Fibroblast of skin of right biceps (primary cell): ENCODE measurements at places on chromosomes 6 and 20.

DNA sequence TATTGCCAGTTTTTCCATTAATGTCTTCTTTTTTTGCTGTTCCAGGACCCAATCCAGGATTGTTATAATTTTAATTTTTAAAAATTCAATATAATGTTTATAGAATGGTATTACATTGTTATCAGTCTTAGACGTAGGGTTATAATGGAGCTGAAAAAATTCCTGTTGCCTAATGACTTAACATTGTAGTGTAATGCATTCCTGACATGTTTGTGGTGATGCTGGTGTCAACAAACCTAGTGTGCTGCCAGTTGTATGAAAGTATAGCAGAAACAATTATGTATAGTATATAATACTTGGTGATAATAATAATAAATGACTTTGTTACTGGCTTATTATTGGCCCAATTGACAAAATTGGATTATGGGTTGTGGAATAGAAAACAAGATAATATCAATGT lies 30.4 kb downstream of the KIZ start:
- DNase-seq: peak; percentile 54

GRCh38 chr20:23270382-23270911 lies 80.1 kb upstream of the NXT1 start:
- peak; percentile 83 for DNase-seq

- no peak for DNase-seq
Measured at GRCh38 chr6:90049295-90049694, 155.0 kb downstream of the GJA10 start.

- DNase-seq: peak; percentile 79
Measured at GRCh38 chr6:26554697-26555504, 16.7 kb downstream of the HMGN4 start.

DNA sequence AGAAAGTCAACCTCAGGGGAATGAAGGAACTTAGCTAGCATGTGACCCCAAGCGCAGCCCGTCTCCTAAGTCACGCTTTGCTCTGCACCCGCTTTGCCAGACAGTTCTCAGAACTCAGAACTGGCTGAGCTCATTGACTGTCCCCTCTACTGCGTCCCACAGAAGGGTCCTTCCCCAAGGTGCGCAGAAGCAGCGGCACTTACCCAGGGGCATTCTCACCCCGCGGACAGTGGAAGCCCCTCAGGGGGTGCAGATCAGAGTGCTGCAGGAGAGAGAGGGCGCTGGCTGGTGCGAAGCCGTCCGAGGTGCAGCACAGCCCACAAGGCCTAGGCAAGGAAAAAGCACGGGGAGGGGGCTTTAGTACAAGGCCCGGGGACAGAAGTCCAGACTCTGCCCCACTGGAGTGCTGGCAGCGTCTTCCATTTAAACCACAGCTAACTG lies 807 bp downstream of the SNHG17 start:
- no peak for DNase-seq

DNA sequence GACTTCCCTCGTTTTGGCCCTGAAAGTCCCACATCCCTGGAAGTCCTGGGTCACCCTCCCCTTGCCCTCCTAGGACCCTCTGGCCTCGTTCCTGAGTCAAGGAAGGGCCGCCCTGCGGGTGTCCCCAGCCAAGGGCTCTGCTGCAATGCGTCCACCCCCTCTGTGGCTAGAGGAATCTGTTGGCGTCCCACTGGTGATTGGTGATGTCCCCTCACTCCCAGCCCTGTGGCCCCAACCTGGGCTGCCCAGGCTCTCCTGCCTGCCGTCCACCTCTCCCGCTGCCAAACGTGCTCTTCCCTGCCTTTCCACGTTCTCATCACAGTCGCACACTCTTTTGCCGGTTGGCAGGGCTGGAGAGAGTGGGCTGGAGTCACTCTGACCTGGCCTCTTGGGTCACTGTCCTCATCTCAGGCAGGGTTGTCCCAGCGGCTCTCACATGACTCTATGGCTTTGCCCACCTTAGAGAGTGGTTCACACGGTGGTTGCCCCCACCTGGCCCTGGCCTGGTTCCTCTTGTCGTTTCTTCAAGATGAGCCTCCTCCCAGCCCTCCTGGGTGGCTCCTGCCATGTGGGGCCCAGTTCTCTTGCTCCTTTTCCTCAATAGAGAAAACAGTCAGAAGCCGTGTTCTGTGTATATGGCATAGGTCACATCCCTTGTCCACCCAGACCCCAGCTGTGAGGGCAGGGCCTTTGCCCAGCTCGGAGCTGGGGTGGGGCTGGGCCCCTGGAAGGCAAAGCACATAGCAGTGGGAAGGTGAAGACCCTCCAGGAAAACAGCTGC lies 100.9 kb downstream of the TMEM242 start:
- DNase-seq: no peak

DNA sequence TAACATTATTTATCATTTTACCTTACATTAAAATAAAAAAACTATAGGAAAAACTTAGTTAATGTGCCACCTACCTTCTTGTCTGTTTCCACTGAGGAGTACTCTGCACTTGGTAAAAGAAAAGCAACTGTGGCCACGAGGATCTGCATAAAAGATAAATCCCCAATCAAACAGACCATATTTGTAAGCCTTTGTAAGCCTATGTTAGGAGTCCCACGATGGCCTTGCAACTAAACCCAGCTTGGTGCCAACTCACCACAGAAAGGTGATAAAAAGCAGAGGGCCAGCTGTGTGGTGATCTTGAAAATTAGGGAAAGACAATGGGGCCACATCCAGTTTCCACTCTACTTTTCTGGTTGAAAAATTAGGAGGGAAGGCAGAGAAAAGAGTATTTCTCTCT lies 156.9 kb downstream of the INSM1 start:
- no peak for DNase-seq

GRCh38 chr6:6997263-6998193 lies 110.2 kb upstream of the RREB1 start:
- no peak for DNase-seq

DNA sequence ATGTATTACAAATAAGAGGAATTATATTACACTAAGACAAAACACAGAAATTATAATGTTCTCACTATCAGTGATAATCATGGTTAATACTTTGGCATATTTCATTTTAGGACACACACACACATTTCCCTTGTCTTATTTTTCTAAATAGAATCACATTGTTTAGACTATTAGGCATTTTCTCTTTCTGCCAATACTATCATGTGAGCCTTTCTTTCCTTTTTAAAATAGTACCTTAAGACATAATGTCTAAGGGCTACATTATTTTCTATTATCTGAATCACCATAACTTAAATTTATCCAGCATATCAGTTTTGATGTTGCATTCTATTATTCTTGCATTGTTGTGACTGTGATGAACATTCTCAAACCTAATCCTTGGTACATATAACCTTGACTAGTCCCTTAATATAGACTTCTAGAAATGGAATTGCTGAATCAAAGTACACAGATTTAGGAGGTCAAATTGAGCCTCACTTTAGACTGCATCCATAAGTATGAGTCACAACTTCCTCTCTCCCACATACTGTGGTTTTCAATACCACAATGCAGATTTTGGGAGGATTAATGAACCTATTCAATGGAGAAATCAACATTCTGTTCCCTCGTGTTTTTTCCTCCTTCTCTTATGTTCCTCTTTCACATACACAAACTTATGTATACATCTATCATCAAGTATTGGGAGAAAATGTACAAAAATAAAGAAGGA lies 212.6 kb downstream of the MOXD1 start:
- DNase-seq: peak; percentile 86

- peak; percentile 75 for DNase-seq
Measured at GRCh38 chr20:10131732-10132345, 86.8 kb upstream of the SNAP25 start.

DNA sequence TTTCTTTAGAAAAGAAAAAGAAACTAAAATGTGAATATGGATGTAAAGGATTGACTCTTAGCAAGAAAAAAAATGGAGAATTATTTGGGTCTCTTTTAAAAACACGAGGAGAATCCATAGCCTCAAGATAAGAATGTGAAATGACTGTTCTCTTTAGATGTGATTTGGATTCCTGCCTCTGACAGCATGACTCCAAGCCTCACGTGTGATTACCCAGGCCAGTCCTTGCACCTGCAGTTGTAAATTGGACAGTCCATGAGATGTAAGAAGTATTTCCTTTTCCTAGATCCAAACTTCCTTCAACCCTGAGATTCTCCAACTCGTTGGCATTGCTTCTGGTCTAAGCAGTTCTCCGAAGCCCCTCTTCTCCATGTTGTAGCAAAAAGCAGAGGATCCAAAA lies 31.9 kb downstream of the SLC2A12 start:
- DNase-seq: no peak

DNA sequence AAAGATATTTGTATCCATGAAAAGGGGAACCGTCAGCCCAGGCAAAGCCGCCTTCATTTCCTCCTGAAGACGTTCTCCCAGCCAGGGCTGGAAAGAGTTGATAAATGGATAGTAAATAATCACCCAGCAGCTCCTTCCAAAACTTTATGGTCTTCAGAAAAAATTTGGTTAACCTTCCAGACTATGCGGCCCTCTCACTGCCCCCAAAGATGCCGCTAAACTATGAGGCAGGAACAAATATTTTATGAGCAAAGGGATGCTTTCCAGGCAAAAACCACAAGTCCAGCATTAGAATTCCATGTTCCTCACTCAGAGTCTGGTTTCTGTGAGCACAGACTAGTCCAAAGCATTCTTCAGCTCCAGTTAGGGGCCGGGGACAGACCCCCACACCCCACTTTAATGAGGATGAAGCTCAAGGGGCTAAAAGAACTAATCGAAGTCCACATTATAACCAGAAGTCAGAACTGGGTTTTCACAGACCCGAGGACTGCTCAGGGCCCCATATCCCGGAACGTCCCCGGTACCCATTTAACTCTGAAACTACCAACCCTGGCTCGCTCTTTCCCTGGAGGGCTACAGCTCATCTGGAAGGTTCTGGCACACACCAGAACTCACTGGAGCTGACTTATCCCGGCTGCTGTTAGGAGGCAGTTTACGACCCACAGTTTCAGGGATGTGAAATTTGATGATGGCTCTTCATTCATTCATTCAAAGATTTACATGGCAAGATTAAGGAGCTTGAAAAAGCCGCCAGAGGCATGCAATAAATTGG lies 29.4 kb downstream of the BMP7 start:
- no peak for DNase-seq

GRCh38 chr20:32329817-32330554 lies 28.1 kb upstream of the ASXL1 start:
- no peak for DNase-seq

- DNase-seq: no peak
Measured at GRCh38 chr20:49290608-49291191, 12.8 kb upstream of the ZNFX1 start.

DNA sequence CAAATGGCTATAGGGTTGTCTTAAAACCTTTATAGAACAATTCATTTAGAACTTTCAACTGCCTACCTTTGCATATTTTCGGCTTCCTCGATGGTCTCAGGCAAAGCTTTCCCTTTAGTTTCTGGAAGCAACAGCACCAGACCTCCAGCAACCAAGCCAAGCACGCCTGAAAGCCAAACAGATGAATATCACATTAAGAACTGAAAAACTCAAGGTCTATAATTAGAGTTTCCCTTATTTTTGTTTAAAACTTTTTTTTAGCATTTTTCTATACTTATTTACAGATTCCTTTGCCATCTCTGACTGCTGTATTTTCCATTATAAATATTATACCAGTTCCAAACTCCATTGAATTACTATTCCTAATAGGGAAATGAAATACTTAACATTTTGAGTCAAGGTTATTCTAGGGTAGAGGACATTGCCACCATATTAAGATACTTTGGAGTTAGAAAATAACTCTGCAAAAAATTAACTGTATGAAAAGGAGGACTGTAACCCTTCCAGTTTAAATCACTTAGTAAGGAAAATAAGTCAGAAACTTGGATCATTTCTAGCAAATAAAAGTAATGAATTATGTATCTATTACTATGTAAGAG lies 33.9 kb downstream of the SLC22A2 start:
- DNase-seq: no peak

GRCh38 chr6:170024940-170025339 lies 265.9 kb downstream of the DLL1 start:
- DNase-seq: peak; percentile 32

DNA sequence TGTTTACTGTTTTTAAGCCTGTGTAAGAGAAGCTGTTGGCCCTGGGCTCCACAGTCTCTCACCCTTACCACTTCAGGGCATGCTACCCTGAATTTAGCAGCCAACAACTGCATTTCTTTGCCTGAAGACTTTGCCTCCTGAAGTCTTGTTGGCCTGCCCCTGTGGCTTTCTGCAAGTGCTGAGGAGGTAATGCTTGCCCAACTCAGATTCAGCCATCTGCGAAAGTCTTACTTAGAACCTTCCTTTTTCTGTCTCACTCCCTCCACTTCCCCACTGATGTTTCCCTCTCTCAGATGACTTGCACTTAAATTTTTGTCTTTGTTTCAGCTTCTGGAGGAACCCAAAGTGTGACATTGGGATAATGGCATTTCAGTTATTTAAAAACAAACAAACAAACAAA lies 11.8 kb upstream of the IBTK start:
- no peak for DNase-seq
